ENCODE measurements at places on chromosomes 5 and 9.

- no peak for DNase-seq
Measured at GRCh38 chr5:3107156-3107611, 355.7 kb upstream of the IRX2 start.

GRCh38 chr9:24439456-24439855, 106.2 kb downstream of the IZUMO3 start:
- no peak for DNase-seq

DNA sequence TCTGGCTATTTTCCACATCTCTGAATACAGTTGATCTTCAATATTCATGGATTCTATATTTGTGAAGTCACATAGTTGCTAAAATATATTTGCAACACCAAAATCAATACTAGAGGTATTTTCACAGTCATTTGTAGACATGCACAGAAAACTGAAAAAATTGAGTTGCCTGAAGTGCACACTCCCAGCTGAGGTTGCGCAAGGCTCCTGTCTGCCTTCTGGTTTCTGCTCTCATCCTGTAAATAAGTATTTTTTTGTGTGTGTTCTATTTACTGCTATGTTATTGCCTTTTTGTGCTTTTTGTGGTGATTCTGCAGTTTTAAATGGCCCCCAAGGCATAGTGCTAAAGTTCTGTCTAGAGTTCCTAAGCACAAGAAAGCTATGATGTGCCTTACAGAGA, 371.1 kb upstream of the GRAMD2B start:
- DNase-seq, result no peak

DNA sequence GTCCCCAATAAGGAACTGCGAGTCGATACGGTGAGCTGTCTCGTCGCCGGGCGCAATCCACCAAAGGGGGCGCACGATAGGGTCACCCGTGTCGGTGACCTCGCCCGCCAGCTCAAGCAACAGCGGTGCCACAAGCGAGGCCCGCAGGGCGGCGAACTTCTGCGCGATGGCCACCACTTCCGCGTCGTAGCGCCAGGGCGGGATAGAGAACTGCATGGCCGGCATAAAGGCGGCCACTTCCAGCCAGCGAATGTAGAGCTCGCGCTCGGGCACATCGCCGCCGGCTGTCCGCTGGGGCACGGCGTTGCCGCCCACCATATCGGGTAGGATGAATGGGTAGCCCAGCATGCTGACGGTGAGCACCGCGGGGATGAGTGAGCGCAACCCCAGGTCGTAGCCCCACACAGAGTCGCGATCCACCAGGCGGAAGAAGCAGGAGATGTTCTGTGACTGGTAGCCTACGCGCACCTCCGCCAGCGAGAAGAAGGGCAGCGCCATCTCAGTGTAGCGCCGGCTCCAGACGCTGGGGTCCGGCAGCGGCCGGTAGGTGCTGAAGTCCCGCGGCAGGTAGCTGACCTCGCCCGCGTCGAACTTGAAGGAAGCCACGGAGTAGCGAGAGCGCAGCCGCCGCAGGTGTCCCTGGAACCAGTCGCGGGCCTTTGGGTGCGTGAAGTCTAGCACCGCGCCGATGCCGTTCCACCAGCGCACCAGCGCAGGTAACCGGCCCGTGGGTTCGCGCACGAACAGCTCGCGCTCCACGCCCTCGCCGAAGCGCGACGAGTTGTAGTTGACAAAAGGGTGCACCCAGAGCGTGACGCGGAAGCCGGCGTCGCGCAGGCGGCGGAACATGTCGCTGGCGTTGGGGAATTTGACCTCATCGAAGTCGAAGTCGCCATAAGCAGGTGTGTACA, 5.5 kb downstream of the MYORG start:
- DNase-seq, result no peak

- no peak for DNase-seq
Measured at GRCh38 chr5:124157320-124157719, 589.1 kb downstream of the ZNF608 start.

- DNase-seq, result no peak
Measured at GRCh38 chr5:150317048-150318003, 14.6 kb upstream of the ARSI start.

- DNase-seq, result no peak
Measured at GRCh38 chr5:141681695-141682641, at the start of gene ARAP3. ARAP3 (minus strand) TSS chr5:141682230; CDS start chr5:141680486, 1,744 bp downstream.

DNA sequence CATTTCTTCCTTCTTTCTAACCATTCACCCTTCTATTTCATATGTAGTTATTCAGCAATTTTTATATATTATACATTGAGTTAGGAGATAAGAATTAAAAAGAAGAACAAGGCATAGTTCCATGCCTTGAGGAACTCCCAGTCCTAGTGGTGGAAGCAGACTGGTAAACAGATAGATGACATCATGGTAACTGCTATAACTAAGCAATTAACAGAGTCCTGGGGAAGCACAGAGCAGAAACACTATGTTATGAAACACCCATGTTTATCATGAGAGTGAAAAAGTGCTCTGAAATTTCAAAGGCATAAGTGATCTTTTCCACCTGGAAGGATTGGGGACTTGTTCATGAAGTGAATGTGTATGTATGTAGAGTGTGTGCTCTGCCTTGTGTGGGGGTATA, 14.6 kb downstream of the PAPPA start:
- DNase-seq, result no peak

DNA sequence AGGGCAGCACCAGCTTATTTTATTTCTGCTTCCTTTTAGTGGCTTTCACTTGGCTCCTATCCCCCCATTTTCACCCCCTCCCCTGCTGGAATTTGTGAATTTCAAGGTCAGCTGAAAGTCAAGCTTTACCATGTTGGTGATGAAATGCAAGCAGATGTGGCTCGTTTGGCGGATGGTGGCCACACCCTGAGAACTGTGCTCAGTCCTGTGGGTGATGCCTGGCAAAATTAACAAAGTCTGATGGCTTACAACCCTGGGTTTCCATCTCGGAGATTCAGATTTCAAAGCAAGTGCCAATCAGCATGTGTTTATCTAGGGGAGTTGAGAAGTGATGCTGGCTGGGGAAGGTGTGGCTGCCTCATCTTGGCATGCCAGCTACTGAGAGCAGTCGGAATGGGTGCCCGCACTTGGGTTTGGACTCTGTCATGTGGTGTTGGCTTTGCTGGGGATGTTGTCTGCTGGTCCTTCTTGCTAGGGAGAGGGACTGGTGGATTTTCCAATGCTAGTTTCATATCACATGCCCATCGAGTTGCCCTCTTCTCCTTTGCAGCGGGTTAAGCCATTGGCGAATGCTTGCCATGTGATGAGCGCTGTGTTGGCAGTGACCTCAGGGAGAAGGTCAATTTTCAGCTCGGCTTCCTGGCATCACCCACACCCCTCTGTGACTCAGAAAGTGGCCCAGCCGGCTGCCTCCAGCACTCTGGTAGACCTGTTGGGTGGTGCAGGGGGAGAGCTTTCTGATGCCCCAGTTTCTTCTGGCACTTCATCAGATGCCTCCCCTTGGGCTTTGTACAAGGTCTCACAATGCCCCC, 77.0 kb upstream of the PITX1 start:
- DNase-seq, result no peak

- DNase-seq, result no peak
Measured at GRCh38 chr5:173278641-173279040, 43.6 kb upstream of the NKX2-5 start.

DNA sequence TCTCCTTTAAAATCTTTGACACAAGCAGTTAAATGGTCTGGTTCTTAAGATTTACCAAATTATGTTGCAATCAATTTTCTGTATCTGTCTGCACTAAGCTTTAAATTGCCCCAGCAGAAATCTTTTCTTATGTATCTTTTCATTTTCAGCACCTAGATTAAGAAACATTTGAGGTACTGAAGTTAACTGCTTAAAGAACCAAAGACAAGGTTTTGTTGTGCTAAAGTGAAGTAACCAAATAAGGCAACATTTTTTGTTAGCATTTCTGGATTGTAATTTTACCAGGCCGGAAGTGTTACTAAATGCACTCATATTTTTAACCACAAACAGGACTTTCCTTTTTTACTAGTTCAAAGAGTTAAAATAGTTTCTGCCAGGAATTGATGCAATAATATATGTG, 24.1 kb upstream of the MTAP start:
- no peak for DNase-seq

DNA sequence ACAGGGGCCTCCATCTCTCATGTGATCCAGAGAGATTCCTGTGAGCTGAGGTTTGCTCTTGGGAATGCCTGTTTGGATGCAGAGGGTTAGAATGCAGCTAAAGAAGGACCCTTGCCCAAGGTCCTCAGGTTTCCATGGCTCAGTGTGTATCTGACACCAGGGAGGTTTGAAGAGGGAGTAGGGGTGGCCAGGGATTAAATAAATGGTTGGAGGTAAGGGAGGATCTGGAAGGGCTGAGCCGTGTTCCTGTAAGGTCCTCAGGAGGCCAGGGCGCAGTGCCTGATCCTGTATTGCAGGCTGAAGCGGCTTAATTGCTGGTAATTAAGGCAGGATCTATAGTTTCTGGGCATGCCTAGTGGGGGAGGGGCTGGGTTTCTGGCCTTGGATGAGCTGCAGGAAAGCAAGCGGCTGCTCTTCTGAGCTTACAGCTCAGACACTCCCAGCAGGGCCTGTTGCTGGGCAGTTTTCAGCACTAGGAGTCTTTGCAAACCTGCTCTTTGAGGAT, 41.5 kb upstream of the MAP1B start:
- no peak for DNase-seq

DNA sequence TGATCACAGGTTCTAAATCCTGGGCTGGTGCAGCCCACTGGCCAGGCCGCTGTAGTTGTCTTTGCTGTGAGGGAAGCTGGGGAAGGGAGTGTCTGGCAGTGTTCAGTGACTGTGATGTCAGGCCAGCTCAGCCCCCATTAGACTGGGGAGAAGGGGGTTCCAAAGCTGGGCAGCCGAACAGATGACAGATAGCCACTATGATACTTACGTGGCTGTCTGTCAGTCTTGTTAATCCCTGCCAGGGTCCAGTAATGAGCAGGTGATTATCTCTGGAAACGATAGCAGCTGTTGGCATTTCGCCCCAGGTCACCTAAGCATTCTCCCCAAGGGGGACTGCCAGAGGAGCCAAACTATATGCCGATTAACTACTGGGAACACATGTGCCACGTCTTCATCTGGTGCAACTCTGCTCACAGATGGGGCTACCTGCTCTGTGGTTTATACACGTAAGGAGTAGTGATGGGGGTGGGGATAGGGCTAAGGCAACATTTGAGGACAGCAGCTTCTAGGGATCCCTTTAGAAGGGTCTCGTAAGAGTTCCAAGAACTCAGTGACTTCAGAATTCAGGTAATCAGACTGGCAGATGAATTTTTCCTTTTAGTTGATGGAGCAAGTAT, 396.3 kb downstream of the KDM4C start:
- no peak for DNase-seq

DNA sequence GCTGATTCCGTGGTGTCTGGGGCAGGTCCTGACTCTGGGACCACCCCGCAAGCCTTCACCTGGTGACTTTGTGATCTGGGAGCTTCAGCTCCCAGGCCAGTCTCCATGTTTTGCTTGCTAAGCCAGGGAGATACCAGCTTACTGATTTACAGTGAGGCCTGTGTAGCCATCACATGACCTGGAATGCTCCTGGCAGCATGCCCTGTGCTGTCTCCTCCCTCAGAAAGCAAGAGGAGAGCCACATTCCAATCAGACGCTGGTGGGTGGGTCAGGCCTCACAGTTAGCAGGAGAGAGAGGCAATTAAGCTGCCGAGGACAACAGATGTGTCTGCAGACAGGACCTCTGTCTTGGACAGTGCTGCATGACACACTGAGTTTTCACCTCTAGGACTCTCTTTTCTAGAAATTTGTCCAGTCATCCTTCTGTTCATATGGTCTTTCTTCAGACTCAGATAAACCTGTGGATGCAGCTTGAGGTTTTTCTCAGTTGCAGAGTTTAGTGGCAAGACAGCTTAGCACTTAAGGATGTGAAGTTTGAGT, 24.4 kb upstream of the GRPEL2 start:
- DNase-seq, result no peak

DNA sequence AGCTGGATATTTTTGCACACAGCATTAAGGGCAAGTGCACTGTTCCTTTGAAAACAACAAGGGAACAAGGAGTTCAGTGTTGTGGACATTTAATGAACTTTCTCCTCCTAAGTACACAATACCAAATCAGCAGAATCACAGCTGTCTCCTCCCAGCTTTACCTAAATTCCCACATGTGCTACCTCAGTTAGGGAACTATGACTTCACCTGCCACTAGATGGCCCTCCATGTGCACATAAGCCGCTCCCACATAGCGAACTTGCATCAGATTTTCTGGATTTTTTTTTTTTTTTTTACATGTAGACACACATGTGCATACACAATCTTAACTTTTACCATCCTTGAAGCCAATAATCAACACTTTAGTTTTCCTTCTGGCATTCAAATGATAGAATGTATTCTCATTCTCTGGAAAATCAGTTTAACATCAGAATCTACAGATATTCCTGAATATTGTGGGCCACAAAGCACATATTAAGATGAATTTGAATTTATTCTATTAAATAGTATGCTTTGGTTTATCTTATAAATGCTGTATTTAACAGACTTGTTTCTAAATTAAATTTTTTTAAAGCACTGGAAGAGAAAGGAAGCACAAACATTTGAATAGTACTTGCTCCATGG, 123.6 kb downstream of the PALM2AKAP2 start:
- peak; percentile 37 for DNase-seq

GRCh38 chr5:123000731-123001130, 35.8 kb downstream of the PPIC start:
- no peak for DNase-seq

GRCh38 chr5:158807946-158808345, 291.8 kb downstream of the EBF1 start:
- no peak for DNase-seq

DNA sequence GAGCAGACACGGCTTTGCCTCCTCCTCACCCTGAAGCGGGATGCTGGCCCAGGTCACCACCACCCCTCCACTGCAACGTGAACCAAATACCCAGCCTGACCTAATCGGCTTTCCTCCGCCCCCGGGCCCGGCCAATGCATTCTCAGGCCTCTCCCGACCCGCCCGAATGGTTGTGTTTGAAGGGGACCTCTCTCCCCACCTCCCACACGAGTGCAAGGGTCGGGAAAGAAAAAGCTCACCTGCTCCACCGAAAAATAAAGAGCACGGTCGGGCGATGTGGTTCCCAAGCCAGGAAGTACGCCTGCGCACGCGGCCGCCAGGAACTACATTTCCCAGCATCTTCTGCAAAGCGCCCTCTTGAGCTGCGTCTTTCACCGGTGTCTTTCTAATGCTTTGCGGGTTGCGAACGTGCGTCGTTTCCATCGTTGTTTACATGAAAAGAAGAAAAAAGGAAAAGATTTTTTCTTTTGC, at the start of gene ZNF883:
Gene ZNF883 (minus strand): TSS at position 282 of the 471 bp plus-strand sequence.
- DNase-seq, result no peak

DNA sequence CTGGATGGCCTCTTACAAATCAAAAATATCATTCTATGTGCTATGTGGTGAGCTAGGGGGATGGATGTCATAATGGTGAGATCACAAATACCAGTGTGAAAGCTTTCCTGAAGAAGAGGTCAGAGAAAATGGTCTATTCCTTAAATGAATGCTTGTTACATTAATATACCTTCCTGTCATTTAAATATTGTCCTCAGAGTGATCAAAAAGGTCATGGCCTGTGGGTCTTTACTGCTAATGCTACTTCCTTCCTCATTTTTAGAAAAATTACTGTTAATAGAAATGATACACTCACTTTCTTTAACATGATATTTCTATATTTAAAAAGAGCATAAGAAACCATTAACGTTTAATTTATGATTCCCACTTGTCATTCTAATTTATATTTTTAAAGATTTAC, 9.7 kb downstream of the OMD start:
- DNase-seq, result no peak

GRCh38 chr5:122137702-122138101, 8.4 kb downstream of the ZNF474 start:
- no peak for DNase-seq

Data from GM12891 (cell line).